Activated naive CD4-positive, alpha-beta T cell treated with anti-CD3 and anti-CD28 coated beads, Interleukin-2, amount 50 U/mL, for 72 hours (primary cell): ENCODE measurements at places on chromosomes 3 and 15.

GRCh38 chr3:59809710-59810444, 760.1 kb upstream of the CFAP20DC start:
- DNase-seq = no peak

- no peak for DNase-seq
These were observed 58.3 kb downstream of the LARS2 start for GRCh38 chr3:45446706-45447105.

GRCh38 chr3:73451301-73451944, 173.3 kb downstream of the PDZRN3 start:
- DNase-seq = no peak

DNA sequence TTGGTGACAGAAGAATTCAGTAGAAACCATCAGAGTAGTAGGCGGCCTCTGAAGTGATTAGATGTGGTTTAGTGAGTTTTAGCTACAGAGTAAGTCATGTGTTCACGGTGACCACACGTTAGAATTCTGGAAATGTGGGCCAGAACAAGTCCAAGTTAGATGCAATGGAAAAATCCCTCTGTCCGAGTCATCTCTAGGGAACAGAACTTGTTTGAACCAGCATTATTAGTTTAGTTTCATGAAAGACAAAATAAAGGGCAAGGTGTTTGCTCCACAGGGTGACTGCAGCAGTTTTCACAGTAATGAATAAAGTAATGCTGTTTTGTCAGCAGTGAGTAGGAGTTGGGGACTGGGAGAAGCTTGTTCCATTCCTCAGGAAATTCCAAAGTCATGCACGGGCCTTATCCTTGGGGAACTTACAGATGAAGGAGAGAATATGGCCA, 100.2 kb downstream of the CGNL1 start:
- no peak for DNase-seq

- no peak for DNase-seq
These were observed 486.8 kb downstream of the PDCD6IP start for GRCh38 chr3:34284959-34285826.

DNA sequence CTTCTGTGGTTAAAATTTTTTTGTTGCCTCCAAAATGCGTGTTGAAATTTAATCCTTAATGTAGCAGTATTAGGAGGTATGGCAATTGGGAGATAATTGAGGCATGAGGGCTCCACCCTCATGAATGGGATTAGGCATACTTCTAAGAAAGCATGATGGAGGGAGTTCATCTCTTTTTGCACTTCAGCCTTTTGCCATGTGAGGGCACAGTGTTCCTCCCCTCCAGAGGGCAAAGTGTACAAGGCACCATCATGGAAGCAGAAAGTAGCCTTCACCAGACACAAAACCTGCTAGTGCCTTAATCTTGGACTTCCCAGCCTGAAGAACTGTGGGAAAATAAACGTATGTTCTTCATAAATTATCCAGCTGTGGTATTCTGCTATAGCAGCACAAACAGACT, 429.5 kb downstream of the ZIC1 start:
- no peak for DNase-seq

GRCh38 chr3:136617198-136617597, 135.0 kb downstream of the STAG1 start:
- DNase-seq = no peak

DNA sequence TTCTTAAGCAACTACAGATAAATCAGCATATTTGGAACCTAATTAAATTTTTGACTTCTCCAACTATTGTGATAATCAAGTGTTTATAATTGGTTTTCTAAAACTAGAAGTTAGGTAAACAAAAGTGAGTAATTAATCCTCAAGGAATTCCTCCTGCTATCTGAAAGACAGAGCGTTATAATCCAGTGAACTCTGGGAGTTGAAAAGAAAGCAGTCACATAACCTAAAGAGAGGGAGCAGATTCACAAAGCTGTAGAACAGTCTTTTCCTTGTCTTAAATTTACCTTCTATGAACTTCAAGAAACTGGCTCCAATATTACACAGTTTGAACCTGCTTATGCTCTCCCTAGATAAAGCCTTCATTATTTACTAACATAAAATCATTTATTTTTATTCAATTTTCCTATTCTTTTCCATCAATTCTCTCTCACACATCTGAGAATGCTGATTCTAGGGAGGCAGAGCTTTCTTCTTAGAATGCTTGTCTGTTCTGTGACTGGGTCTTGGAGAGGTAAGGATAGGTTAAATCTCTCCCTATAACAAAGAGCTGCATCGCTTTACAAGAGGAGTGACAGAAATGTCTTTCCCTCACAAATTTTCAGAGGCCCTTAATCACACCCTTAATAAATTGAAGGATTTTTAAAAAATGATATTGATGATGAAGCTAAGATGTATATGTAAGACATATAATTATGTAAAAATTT, 132.8 kb downstream of the TUSC7 start:
- no peak for DNase-seq

- DNase-seq = no peak
These were observed 183.5 kb downstream of the TJP1 start for GRCh38 chr15:29638781-29639180.

GRCh38 chr3:150547045-150547741, 606 bp downstream of the EIF2A start:
- DNase-seq = no peak

DNA sequence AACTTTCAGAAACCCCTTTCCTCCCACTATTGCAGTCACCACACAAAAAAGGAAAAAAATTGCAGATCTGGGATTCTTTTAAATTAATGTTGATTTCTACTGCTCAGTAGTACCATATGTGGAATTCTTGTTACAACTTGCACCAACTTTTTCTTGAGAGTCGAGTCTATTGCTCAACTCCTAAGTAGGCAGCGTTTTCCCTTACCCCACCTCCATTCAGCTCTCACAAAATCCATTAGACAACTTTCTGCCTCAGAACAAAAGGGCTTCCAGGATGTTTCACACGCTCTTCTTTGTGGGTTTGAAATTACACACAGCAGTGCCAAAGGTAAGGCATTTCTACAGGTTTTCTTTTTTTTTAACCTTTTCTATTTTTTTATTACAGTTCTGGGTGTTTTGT, 179.5 kb downstream of the ANXA2 start:
- DNase-seq = no peak

GRCh38 chr3:63966007-63966406, 53.8 kb upstream of the SCAANT1 start:
- no peak for DNase-seq

DNA sequence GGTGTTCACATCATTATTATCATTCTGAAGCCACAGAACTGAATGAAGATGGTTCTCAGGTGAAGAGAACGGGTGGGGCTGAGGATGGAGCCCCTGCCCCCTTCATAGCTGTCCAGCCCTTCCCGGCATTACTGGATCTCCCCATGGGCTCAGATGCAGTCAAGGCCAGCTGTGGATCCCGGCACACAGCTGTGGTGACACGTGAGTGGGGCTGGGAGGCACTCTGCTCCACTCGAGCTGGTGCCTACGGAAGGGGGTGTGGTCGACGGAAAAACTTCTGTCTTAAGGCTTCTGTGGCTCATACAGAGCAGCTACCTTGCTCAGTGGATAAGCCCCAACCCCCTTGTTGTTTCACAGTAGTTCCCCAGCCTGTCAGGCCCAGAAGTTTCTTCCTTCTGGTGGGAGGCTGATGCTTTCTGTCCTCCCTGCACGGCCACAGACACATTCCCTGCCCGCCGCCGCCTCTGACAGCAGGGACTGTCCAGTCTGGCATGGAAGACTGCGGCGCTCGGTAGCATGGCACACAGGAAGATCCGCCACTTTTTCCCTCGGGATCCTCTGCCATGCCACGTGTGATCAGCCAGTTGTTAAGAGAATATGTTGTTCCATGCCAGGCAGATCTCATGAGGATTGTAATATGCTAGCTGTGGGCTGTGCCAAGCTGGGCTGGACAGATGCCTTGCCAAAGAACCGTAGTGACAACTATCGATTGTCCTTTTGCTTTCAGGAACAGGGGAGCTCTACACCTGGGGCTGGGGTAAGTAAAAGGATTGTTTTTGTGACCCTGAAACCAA, 5.8 kb downstream of the RCCD1 start:
- no peak for DNase-seq

- DNase-seq = no peak
These were observed 224.7 kb downstream of the CACNA2D3 start for GRCh38 chr3:54347060-54347459.

DNA sequence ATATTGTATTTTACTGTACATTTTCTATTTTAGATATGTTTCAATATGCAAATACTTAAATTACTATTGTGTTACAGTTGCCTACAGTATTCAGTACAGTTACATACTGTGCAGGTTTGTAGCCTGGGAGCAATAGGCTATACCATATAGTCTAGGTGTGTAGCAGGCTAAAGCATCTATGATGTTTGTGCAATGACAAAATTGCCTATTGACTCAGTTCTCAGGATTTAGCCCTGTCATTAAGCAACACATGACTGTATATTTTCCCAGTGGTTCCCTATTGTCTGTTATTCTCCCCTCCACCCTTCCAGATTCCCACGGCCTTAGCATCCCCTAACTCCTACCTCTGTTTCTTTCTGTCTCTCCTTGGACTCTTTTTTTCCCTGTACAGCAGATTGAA, 10.7 kb downstream of the MOBP start:
- no peak for DNase-seq

- no peak for DNase-seq
These were observed 453.7 kb downstream of the FOXP1 start for GRCh38 chr3:71129611-71130431.

DNA sequence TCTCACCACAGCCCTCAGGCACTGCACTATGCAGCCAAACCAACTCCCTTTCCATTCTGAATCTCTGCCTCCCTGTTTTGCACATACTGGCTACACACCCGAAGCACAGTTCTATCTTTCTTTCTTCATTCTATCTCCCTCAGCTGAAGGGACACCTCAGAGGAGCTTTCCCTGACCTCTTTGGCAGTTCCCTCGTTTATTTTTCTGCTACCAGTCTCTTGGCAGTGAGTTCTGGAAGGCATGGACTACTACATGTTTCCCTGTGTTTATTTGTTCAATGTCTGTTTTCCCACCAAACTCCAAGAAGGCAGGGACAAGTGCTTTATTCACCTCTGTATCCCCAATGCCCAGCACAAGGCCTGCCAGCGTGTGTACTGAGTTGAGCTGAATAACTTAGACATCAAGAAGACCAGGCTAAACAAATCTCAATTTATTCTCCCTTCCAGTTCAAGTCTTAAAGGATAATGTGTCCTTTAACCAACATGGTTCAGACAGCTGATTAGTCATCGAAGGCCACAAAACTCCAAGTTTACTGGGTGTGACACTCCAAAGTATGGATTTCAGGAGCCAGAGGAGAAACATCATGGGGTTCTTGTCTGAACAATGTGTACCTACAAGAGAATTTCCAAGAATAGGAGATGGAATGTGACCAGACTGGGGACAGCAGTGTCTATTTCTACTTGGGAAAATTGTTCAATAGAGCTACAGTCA, 260.1 kb upstream of the CTNNB1 start:
- DNase-seq = no peak

GRCh38 chr15:101088788-101089578, 162.9 kb downstream of the CHSY1 start:
- peak; percentile 95 for DNase-seq

GRCh38 chr15:70158309-70159000, 60.7 kb upstream of the TLE3 start:
- no peak for DNase-seq

DNA sequence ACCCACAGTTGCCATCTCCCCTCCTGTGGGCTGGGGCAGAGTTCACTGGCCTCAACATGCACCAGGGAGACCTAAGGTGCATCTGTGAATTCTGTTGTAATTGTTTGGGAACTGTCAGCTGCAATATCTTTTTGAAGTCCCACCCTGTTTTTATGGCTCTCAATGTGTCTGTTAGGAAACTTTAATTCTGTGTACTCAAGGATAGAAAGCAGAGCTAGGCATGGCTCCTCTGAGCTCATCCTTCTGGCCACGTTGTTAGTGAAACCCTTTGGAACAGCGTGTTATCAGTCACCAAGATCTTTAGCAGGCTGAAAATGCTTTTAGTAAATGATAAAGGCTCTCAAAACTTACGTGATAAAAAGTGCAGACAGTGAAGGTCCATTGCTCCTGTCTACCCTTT, 33.6 kb upstream of the MTMR10 start:
- no peak for DNase-seq

DNA sequence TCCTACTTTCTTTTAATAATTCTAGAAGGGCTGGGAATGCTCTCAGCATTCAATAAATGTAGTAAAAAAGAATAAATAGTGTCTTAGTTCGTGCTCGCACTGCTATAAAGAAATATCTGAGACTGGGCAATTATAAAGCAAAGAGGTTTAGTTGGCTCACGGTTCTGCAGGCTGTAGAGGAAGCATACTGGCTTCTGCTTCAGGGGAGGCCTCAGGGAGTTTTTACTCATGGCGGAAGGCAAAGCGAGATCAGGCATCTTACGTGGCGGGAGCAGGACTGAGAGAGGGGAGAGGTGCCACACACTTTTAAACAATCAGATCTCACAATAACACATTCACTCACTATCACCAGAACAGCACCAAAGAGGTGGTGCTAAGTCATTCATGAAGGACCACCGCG, 103.0 kb upstream of the UBE2E2 start:
- DNase-seq = no peak

- no peak for DNase-seq
These were observed 3.1 kb downstream of the CCDC9B start for GRCh38 chr15:40337597-40337996.

GRCh38 chr3:13537244-13537908, 11.5 kb upstream of the FBLN2 start:
- no peak for DNase-seq

- no peak for DNase-seq
These were observed 14.6 kb downstream of the LMOD3 start for GRCh38 chr3:69107841-69108240.

DNA sequence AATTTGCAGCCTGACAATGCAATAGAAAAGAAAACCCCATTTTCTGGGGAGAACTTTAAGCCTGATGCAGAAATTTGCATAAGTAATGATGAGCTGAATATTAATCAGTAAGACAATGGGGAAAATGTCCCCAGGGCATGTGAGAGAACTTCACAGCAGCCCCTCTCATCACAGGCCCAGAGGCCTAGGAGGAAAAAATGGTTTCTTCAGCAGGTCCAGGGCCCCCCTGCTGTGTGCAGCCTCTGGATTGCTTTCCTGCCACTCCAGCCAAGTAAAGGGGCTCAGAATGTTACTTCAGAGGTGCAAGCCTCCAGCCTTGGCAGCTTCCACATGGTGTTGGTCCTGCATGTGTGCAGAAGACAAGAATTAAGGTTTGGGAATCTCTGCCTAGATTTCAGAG, 900.3 kb upstream of the ROBO1 start:
- DNase-seq = no peak

GRCh38 chr3:164450276-164450905, 627.9 kb downstream of the SI start:
- no peak for DNase-seq

DNA sequence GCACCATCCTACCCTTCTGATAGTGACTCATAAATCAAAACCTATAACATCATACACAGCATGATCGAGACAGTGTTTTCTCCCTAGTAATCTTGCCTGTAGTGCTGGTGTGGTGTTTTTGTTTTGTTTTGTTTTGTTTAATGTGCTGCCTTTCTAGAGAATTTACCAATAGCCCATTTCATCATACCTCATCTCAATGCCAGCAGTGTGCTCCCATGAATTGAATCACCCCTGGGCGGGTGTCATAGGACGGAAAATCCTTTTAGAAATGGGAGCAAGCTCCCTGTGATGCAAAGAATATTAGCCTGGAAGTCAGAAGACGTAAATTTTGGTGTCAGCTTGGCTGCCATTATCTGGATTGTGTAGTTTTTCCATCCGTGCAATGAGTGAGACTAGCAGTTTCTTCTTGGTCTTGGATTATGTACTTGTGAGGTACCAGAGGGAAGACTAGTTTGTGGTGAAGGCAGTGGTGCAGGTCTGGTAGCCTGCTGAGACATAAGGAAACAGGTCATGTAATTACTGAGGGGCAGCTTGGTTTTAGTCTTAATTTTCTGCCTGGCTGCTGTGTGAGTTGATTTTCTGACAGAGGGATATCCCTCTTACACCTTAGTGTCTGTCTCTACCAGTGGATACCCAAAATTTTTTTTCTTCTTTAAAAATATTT, 29.9 kb downstream of the IGSF10 start:
- DNase-seq = no peak
